ENCODE measurements at places on chromosomes 13 and 19. TPM values are rescaled to one million over a fixed set of nuclear protein-coding genes. Genes with fewer than 3 reads are reported as not detected.

- no peak for DNase-seq
Observed at GRCh38 chr13:101730420-101731000, 278.0 kb downstream of the ITGBL1 start.

GRCh38 chr19:12260861-12261260, 33.8 kb downstream of the ZNF44 start:
- no peak for DNase-seq

DNA sequence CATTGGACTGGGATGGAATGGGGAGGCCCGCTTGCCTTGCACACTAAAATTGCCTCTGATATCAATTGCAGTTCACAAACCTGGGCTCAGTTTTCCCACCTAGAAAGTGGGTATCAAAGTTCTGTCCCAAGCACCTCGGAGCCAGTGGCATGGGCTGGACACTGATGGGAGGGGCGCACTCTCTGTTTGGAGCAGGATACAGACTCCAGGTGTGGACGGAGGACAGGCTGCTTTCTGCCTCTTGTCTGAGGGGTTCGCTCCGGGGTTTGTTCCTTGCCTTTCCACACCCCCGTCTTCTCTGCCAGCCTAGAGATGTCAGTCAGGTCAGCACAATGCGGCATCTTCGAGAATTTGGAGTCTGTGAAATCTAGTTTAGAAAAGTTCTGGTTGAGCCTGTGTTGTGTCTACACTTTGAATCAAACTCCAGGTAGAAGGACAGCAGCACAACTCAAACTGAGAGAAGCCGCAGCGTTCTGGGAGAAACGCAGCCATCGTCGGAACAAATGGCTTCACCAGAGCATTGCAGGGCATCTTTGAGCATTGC, 141.9 kb downstream of the TEX29 start:
- peak; percentile 43 for DNase-seq

GRCh38 chr19:51505904-51506303, 4.3 kb upstream of the SIGLEC12 start:
- no peak for DNase-seq

The ZNF446 gene
- total RNA-seq, result 20.8 TPM
